Endothelial cell of coronary artery (primary cell): ENCODE measurements at places on chromosomes 11 and 22. TPM values are rescaled to one million over a fixed set of nuclear protein-coding genes. Genes with fewer than 3 reads are reported as not detected.

Gene GUCY1A2
- total RNA-seq, result 0.56 and 0.99 TPM in 2 replicates

Gene IRAG1
- 0.18 and 1.6 TPM in 2 replicates for total RNA-seq

Gene ACRV1
- total RNA-seq, result under 0.01 TPM in 1 of 2 replicates, not detected in the other

Gene TREH
- total RNA-seq, result under 0.01 and 0.09 TPM in 2 replicates

Gene HBG1
- total RNA-seq, result not detected in 2 replicates

Gene EPS8L2
- 2.7 and 3.9 TPM in 2 replicates for total RNA-seq

Gene ZNF280A
- total RNA-seq, result not detected in 2 replicates

Gene INPP5J
- 0.27 and 0.47 TPM in 2 replicates for total RNA-seq

Gene SEZ6L
- total RNA-seq, result not detected in 2 replicates

Gene MYOD1
- not detected in 2 replicates for total RNA-seq

Gene C11orf97
- not detected in 2 replicates for total RNA-seq

Gene ADAMTS15
- total RNA-seq, result under 0.01 and 1.9 TPM in 2 replicates

Gene BARX2
- total RNA-seq, result not detected in 2 replicates

Gene KCTD14
- 0.36 and 0.66 TPM in 2 replicates for total RNA-seq

Gene NXPE2
- total RNA-seq, result 0.09 TPM in 1 of 2 replicates, not detected in the other

Gene ISX
- total RNA-seq, result not detected in 2 replicates

Gene CREBZF
- total RNA-seq, result 23.8 and 37.8 TPM in 2 replicates
